ENCODE measurements at places on chromosomes 5 and 9.

DNA sequence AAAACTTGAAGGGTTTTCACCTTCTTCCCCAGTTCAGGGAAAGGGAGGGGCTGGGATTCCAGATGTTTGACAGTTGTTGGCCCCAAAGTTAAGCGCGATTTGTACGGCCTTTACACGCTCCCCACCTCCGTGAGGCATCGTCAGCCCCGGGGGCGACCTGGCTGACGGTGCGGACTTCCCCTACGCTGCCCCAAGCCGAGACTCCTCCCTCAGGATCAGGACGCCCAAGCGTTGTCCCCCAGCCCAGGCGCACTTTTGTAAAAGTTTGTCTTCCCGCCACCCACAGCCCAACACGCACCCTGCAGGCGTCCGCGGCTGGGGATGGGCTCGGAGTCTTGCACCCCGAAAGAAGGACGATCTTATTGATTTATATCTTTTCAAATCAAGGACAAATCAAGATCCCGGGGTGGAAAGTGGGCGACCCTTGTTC lies 713 bp downstream of the MOB3B start:
- DNase-seq, result peak; percentile 37

- no peak for DNase-seq
These were observed 76.8 kb downstream of the ZDHHC21 start for GRCh38 chr9:14616188-14616982.

GRCh38 chr5:124704594-124705284 lies 41.7 kb downstream of the ZNF608 start:
- no peak for DNase-seq

- DNase-seq, result no peak
These were observed 371.0 kb downstream of the CSNK1G3 start for GRCh38 chr5:123882965-123883345.

DNA sequence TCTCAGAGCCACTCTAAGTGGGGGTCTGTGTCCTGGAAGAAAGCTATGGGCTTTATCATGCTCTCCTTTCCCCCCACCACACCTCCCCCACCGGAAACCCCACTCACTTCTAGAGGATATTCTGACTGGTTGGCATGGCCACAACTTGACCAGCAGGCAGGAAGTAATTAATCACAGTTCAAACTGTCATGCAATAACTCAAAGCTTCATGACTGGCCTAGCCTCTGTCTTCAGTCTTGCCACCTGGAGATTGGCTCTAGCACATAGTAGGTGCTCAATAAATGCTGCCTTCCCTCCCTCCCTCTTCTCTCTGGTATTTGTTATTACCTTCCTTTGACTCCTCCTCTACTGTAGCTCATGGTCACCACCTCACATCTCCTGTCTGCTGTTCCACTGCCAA lies 124.7 kb downstream of the GABBR2 start:
- DNase-seq, result peak; percentile 15

GRCh38 chr9:93948441-93949072 lies 6.6 kb downstream of the BARX1 start:
- no peak for DNase-seq

DNA sequence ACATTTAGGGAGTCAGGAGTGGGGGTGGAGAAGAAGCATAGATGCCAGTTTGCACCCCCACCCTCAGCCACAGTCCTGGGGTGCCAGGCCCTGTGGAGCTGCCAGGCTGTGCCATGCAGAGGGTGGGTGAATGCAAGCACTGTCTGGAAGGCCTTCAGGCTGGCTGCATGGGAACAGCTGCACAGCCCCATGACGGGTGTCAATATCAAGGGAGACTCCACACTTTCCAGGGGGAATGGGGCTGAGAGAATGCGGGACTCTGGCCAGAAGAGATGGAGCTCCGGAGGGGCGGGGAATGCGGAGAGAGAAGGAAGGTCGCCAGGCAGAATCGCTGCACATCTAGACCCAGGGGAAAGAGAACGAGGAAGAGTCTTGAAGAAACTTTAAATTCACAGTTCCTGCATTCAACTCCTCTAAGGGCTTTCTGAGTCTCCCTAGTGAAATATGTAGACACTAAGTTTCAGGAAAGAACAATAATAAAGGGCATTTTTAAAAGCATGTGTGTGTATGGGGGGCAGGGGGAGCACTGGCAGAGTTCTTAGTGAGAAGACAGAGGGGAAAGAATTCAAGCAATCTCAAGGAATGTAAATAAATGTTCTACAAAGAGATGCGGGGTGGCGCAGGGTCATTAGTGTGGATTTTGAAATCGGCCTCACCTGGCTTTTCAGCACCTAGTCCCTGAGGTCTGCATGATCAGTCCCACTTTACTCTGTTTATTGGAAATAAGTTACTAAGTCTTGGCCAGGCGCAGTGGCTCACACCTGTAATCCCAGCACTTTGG lies 59.1 kb downstream of the BOD1 start:
- no peak for DNase-seq

- no peak for DNase-seq
These were observed 87.1 kb downstream of the ENTREP1 start for GRCh38 chr9:69411931-69412740.

GRCh38 chr9:127447416-127448111 lies 3.6 kb downstream of the RPL12 start:
- no peak for DNase-seq

DNA sequence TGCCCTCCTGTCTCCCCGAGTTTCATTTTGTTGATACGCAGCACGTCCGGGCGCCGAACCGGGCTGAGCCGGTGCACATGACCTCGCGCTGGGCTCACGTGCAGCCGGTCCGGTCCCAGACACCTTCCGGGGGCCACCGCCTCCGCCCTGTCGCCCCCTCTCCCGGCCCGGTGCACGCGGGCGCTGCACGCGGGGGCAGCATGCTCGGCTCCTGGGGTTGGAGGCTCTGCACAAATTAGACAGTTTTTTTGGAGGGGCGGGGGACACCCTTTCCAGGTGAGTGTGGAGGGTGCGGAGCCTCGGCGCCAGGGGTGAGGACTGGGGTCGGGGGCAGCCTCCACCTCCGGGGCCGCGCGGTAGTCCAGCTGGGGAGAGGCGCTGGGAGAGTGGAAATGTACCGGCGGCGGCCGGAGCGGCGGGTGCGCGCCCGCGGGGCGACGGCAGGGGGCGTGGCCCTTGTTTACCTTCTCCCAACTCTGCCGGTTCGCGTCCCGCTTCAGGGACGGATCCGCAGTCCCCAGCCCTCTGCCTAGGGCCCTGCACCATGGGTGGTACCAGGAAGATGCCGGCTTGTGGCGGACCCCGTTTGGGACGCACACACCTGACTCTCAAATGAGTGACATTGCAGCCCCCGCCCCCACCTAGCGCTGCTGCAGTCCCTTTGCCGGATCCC lies 1.1 kb downstream of the JADE2 start:
- DNase-seq, result peak; percentile 66

- no peak for DNase-seq
These were observed 423 bp downstream of the IPPK start for GRCh38 chr9:92669527-92669889.

GRCh38 chr9:101037430-101037829 lies 8.9 kb downstream of the PLPPR1 start:
- DNase-seq, result no peak

DNA sequence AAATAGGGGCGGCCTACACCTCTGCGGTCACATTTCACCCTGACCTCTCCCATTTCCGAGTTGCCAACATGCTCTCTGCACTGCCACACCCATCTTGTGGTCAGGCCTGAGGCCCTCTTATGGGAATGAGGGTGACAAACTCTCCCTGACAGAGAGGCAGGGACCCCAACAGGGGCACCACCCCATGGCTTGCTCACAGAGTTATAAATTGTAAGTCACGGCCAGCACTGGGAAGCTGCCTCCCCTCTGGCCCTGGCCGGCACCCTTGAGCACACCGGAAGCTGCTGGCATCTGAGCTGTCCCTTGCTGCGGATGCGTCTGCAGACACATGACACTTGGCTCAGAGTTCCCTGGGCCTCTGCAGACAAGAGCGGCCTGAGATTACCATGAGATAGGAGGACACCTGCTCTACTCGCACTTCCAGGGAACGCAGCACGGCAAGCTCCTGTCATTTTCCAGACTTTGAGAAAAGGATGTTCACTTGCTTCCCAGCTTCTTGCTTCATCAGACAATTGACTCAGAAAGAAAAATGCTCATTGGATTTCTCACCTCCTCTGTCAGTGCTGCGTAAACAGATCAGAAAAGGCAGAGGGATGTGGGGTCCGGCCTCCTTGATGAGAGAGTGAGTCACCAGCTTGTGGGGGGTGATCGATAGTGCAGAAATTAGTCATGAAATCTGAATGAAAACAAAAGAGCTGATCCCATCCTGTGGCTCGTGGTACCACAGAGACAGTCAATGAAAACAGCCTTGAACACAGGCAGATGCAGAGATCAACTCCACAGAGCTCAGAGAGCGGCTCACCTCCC lies 269.8 kb downstream of the SYK start:
- DNase-seq, result peak; percentile 85

DNA sequence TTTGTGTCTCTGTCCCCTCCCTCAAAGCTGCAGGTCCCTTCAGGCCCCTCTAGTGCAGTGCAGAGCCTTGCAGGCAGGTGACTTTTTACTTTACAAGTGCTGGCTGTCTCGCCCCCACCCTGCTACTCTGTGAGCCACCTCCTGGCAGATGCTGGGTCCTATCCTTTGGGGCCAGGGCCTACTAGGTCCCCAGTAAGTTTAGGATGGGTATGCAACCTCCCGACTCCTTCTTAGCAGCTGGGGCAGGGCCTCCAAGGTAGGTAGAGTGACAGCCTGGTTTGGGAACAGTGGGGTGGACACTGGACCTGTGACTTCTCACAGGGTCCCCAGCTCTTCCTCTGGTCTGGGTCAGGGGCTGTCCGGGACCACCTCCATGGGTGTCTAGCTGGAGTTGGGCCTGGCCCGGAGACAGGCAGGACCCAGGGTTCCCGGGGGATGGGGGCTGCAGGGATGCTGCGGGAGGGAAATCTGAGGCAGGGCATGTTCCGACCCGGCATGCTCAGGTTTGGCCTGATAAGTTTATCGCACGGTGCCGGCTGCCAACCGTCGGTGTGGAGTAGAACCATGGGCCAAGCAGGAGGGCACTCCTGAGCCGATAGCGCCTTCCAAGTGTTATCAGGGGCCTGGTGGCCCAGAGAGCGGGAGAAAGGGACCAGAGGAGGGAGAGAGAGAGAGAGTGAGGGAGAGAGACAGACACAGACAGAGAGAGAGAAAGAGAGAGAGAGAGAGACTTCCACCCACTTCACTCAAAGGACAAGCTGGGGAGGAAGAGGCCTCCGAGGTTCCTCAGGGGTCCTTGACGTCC lies 20.5 kb downstream of the GFI1B start:
- DNase-seq, result no peak

- no peak for DNase-seq
These were observed 34.2 kb downstream of the ABLIM3 start for GRCh38 chr5:149175346-149176105.

DNA sequence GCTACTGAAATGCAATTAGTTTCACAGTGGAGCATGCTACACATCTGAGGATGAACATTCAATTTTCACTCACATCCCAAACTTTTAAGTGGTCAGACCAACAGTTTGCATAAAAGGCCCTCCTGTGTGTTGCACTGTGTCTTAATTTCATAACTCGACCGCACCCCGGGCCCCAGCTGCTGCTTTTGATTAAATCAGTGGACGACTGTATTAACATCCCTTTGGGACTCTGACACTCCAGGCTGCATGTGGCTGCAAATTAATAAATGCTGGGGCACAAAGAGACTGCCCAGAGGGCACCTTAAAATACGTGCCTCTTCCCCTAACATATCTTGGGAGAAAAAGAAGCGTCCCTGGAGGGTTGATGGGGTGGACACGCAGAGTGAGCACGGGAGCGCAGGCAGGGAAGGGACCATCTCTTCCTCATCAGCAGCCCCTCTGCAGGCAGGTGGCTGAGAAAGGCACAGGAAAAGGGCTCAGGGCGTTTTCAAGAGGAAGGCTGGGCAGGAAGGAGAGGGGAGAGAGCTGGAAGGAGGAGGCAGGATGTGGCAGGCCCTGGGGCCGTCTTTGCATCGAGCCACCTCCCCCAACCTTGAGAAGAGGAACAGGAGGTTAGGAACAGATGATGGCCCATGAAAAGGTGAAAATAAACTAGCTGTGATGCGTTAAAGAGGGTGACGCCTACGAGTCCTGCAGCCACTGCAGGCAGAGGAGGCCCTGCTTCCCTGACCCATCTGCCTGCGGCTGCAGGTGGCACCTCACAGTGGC lies 18.6 kb downstream of the MED10 start:
- no peak for DNase-seq

- DNase-seq, result no peak
These were observed 8.2 kb upstream of the RUFY1 start for GRCh38 chr5:179542170-179542569.

- no peak for DNase-seq
These were observed 13.0 kb downstream of the ROR2 start for GRCh38 chr9:91937056-91937455.

DNA sequence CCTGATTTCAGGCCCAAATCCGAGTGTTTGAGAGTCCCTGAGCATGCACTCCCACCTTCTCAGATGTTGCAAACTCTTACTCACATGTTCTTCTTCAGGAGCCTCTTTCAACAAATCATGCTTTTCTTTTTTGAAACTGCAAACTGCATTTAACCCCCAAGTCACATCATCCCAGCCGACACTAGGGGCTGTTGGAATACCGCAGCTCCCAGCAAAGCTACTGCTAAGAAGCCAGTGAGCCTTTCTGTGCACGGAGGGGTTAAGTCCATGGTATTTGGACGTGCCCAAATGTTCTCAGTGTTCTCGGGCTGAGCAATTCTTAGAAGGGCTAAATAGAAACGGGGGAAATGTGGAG lies 282.9 kb downstream of the NFIB start:
- no peak for DNase-seq

DNA sequence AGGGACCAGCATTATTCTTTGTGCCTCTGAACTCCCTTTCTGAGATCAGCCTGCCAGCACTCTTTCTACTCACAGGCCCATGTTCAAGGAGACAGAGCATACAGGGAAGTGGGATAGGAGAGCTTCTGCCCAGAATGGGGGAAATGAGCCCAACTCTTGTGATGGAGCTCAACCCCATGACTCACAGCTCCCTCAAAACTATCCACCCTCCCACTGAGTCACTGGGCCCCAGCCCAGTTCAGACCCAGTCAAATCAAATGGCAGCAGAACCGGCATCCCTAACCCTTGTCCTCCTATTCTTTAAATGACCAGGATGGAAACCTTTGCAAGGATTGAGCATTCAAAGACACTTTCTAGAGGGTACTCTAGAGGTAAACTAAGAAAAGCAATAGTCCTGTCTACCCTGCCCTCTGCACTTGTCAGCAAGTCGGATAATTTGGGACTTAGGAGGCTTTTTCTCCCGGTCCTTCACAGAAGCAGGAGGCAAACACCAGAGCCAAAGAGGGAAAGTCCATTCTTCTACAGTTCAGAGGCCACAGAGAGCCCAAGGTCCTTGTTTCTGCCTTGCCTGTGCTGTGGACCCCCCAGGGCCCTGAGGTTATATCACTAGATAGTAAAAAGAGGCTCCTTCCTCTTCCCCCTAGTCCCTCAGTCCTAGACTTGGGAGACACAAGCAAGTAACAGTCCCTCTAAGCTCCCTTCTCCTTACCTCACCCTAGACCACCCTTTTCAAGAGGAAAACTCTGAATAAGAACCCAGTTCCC lies 3.2 kb downstream of the ATOSB start:
- DNase-seq, result no peak

GRCh38 chr5:59393585-59394420 lies 499.7 kb downstream of the PDE4D start:
- no peak for DNase-seq
